ENCODE measurements at places on chromosomes 4 and X.
A peak's percentile ranks its signal among the peaks of the same experiment; 100 is the strongest.

GRCh38 chr4:109649872-109650271 is 53.4 kb downstream of the CASP6 start:
- DNase-seq: no peak

DNA sequence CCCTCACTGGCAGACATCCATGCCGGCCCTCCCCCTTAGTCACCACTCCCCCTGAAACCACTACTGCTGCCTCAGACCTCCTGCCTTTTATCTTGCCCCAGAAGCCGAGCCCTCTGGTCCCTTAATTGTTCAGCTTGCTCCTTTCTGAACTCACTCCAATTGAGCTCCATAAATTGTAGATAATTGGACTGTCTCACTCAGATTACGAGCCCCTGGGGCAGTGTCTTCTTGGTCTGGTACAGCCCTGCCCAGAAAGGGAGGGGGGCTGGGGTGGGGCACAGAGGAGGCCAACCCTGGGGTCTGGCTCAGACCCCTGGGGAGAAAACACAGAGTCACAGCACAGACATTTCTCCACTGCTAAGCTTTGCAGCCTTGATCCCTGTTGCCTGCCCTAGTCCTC is 39.4 kb downstream of the NALF2 start:
- DNase-seq: no peak

- no peak for DNase-seq
Observed at GRCh38 chr4:176444741-176445140, 125.0 kb downstream of the SPCS3 start.

- no peak for DNase-seq
Observed at GRCh38 chrX:68650491-68650890, 3.0 kb downstream of the STARD8 start.

GRCh38 chr4:163494360-163495241 is at the start of gene TMA16:
Gene TMA16 (plus strand): TSS chr4:163494690. CDS start chr4:163494802, 112 bp downstream.
- DNase-seq: peak; percentile 63
